Activated CD4-positive, alpha-beta T cell treated with anti-CD3 and anti-CD28 coated beads, Interleukin-10, Interleukin-2, amounts not matched to agents 100 ng/mL and 50 ng/mL, durations not matched to agents 16 hours and 8 hours (primary cell): ENCODE measurements at places on chromosomes 5 and 9.

DNA sequence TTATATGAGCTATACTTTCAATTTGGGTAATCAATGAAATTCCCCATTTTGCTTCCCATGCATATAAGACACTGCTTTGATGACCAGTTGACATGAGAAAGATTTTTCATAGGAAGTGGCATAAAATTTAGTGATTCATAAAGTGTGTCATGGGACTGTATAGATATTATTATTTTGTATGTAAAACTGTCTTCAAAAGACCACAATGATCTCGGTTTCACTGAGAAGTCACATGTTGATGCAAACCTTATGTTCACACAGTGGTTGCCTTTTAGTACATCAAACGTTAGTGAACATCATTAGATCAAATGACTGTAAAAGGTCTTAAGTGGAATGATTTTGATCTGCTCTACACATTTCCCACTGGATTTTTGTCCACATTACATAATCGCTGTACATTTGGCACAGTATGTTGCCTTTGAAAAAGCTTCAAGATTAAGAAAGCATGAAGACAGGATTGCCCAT, 349.2 kb upstream of the MEF2C start:
- DNase-seq: peak; percentile 48

DNA sequence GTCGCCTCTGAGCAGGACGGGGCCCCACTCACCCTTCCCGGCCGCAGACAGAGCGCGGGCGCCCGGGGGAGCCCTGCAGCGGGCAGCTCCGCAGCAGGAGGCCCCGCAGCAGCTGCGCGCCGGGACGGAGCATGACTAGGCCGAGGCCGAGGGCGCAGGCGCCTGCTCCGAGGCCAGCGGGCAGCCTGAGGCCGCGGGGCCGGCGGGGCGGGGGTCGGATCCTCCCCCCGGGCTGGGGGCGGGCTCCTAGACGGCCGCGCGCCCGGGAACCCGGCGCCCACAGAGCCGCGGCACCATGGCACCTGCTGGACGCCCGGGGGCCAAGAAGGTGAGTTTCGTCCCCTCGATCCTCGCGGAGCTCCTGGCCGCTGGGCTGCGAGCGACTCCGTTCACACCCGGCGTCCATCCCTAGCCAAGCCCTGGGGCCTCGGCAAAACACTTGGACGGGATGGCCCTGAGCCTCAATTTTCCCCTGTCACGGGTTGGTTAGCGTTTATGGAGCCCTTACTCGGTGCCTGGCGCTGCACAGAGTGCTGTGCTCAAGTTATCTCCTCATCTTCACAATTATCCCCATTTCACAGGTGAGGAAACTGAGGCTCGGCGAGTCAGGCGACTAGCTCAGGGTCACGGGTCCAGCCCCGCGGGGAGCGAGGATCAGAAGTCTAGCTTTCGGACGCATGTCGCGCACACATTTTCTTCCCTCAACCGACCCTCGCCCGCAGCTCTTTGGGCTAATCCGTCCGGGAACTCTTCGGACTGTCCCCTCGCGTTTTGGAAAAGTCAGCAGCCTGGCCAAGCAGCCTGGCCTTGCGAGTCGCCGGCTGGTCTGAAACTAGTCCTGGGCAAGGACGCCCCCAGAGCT, at the start of the genes BHMT2 and DMGDH:
BHMT2 (plus strand) TSS at position 280 of the 862 bp plus-strand sequence; CDS start at position 296, 16 bp downstream.
DMGDH (minus strand) TSS at position 187 of the 862 bp plus-strand sequence; CDS start at position 133, 54 bp downstream.
- DNase-seq: no peak

DNA sequence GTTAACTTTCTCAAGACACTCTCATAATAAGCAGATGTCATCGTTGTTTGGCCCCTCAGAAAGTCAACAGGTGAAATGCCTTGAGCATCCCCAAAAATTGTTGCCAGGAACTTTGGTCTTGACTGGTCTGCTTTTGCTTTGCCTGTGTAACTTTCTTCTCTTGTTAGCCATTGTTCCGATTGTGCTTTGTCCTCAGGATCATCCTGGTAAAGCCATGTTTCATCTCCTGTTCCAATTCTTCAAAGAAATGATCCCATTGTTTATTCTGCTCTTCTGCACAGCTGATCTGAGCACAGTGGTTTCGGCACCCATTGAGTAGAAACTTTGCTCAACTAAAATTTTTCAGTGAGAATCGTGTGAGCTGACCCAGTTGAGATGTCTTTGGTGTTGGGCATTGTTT, 8.1 kb upstream of the ZBED3 start:
- DNase-seq: no peak

GRCh38 chr5:115949096-115949495, 13.2 kb upstream of the LVRN start:
- DNase-seq: no peak

- DNase-seq: no peak
Observed at GRCh38 chr5:147552897-147553296, 43.0 kb upstream of the DPYSL3 start.

DNA sequence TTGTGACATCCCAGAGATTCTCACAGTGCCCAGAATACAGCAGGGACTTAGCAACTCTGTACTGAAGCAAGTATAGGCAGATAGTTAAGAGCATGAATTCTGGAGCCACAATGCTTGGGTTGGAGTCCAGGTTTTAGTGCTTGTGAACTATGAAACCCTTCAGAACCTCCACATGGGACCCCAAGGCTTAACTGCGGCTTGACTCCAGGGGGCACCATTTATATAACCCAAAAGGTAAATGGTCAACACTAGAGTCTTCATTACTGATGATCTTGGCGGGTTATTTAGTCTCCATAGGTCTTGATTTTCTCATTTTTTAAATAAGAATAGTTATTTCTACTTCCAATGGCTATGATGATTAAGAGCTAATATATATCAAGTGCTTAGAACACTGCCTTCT, 390.3 kb downstream of the TAF11L14 start:
- DNase-seq: no peak

GRCh38 chr5:56749842-56750241, 65.5 kb upstream of the MAP3K1 start:
- no peak for DNase-seq

- DNase-seq: no peak
Observed at GRCh38 chr5:1547655-1548054, 23.9 kb upstream of the LPCAT1 start.

GRCh38 chr5:117665121-117665520, 1090.5 kb upstream of the SEMA6A start:
- no peak for DNase-seq

- DNase-seq: no peak
Observed at GRCh38 chr9:68697851-68698250, 7.2 kb upstream of the PIP5K1B start.

GRCh38 chr9:127142291-127142690, 19.9 kb upstream of the ANGPTL2 start:
- no peak for DNase-seq

DNA sequence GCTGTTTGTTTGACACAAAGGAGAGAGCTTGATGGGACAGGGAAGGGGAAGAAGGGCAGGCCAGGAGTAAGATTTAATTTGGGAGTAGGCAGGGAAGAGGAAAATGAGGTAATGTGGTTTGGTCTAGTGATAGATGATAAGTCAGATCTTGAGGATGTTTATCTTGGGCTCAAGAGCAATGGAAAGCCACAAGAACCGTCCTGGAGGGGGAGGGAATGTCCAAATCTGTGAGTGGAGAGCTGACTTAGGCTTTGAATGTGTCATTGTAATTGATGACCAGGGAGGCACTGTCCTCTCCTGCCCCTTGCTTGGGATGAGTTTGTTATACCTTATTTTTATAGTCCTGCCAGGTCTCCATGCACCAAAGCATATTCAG, 37.5 kb downstream of the MAMDC2 start:
- DNase-seq: no peak

- DNase-seq: no peak
Observed at GRCh38 chr9:121154782-121155181, 46.9 kb downstream of the RAB14 start.

DNA sequence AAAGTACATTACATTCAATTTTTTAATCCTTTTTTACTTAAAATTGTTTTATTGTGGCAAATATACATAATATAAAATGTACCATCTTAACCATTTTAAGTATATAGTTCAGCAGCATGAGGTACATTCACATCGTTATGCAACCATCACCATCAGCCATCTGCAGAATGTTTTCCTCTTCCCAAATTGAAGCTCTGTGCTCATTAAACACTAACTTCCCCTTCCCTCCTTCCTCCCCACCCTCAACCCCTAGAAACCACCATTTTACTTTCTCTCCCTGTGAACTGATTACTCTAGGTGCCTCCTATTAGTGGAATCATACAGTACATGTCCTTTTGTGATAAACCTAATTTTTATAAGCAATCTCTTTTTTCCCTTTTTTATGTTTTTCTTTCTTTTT, 15.6 kb downstream of the TEX53 start:
- no peak for DNase-seq

DNA sequence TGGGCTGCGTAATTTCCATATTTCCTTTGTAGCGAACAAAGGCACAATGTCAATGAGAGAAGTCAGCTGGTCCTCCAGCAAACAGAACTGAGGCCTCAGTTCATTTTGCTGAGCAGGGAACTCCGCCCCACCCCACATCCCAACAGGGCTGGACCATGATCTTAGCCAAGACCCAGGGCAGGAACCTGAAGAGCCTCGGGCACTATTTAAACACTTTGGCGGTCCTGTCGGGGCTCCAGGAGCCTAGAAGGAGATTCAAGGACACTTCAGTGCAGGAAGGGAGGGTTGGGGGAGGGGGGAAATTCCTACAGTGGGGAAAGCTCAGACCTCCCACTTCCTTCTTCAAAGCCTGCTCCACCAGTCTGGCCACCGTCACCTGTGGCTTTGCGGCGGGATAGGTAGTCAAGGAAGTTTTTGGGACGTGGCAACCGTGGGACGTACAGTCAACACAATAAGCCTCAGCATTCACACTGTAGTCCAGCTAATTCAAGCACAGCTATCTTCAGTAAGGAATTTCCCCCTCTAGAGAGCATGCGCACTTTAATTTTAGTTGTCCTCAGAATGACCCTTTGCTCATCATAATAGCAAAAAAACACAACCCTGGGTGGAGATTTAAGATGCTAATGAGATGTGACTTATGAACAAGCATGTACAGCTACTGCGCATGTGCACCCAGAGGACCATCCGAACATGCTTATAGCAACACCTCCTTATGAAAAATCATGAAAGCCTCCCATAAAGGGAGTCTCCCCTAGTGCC, 30.9 kb downstream of the S1PR3 start:
- no peak for DNase-seq

GRCh38 chr5:149995385-149996204, 4.9 kb downstream of the TIGD6 start:
- no peak for DNase-seq

DNA sequence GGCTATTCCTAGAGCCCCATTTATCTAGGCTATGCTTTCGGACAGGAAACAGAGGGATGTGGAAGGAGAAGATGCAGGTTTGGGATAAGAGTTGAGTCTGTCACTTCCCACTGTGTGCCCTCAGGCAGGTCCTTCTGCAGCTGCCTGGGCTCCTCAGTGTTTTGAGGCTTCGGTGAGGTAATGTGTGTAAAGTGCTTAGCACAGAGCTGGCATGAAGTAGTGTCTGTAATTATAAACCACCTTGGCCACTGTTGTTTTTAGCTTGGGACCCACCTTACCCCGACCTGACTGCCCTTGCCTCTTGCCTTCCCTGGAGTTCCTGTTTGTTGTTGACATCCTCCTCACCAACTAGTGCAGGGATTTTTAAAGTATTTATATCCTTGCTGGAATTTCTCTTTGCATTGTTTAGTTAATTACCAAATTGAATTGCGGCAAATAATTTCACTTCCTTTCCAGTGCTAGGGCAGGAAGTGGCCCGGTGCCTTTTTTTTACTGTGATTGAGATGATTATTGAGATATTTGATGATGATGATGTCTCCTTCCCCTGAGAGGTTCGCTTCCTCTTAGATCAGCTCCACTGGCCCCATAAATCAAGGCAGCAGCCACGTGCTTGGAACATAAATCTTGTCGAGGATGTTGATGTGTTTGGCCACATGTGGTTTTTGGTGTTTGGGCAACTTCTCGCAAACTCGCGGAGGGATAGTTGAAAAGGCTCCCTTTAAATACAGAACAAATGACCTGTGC, 38.3 kb upstream of the DAB2IP start:
- DNase-seq: no peak

DNA sequence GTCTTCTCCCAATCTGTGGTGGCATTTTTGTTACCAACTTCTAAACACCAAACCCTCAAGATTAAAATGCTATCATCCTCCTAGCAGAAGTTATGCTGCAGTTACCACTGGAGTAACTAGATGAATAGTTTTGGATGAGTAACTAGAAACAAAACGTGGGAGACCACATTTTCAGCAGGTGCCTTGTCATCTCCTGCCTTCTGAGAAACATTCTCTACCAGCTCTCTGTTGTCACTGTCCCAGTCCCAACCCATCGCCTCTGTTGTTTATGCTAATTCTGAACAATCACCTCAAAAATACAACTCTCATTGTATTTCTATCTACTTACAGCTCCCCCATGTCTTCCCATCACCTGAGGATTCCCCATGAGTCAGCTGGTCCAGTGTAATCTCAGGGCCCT, 652.5 kb upstream of the ADAMTS16 start:
- no peak for DNase-seq

DNA sequence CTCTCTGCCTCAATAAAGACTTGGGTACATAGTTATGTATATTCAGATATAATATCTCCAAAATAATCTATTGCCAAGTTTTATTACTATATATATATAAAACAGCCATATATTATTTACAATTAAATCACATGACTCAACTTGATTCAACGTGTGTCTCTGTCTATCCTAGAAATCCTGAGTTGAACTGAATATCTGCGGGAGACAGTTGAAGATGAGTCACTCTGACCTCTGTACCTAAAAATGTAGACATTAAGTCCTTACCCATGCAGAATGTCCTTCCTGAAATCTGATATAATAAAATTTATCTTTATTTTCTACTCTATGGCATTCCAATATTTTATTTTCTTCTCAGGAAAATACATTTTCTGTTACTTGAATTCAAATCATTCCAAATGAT, 218.2 kb upstream of the PRDM9 start:
- DNase-seq: no peak

GRCh38 chr5:61678966-61679365, 346.9 kb downstream of the ZSWIM6 start:
- no peak for DNase-seq

- no peak for DNase-seq
Observed at GRCh38 chr9:92617195-92617813, 52.6 kb downstream of the IPPK start.

GRCh38 chr9:123812984-123813383, 116.9 kb downstream of the DENND1A start:
- DNase-seq: no peak

DNA sequence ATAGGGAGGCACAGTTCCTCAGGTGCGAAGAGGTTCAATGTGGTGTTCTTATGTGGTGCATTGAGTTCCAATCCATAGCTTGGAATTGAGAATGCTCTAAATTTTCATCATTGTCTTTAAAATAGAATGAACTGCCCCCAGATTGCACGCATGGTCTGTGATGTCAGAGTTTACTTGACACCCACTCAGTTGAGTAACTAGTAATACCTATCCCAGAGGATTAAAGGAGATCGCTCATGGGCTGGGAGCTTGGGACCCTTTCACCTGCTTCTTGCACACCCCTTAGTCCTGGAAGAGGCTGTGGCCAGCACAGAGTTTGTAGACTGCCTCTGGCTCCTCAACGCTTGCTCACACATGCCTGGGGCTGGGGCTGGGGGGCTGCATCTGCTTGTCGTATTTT, 95.1 kb upstream of the OTULINL start:
- no peak for DNase-seq

DNA sequence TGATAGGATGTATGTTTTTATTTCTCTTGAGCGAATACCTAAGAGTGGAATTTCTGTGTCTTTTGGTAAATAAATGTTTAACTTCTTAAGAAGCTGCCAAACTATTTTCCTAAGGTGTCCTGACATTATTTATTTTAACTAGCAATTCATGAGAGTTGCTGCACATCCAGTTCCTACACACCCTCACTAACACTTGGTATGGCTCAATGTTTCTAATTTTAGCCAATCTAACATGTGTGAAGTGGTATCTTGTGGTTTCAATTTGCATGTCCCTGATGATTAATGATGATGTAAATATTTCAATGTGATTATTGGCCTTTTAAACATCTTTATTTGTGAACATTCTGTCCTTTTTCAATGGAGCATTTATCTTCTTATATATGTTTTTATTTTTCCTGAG, 2095.5 kb upstream of the C9orf72 start:
- no peak for DNase-seq
